ENCODE measurements at places on chromosomes 11 and 22.
A peak's percentile ranks its signal among the peaks of the same experiment; 100 is the strongest.

- no peak for DNase-seq
Measured at GRCh38 chr11:16795146-16795545, 56.7 kb downstream of the C11orf58 start.

DNA sequence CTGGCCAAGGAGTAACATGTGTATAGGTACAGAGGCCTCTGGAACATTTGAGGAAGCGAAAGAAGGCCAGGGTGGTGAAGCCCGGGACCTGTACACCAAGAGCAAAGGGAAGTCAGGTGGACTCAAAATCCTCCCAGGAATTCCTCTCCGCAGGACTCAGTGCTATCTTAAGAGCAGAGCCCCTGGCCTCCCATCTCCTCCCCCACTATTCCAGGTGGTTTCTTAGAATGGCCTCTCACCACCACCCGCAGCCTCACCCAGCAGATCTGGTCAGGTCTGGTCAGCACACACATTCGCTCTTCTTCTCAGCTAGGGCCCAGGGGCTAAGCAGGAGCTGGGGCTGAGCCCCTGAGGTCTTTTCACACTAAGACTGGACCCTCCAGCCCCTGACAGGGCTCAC lies 59.1 kb downstream of the SCGB1A1 start:
- DNase-seq = no peak

- DNase-seq = no peak
Measured at GRCh38 chr22:19818324-19819207, 36.1 kb downstream of the GNB1L start.

- no peak for DNase-seq
Measured at GRCh38 chr11:13502492-13502891, 6.7 kb upstream of the PTH start.

GRCh38 chr11:41461057-41461681 lies 1.7 kb upstream of the LRRC4C start:
- peak; percentile 1 for DNase-seq

DNA sequence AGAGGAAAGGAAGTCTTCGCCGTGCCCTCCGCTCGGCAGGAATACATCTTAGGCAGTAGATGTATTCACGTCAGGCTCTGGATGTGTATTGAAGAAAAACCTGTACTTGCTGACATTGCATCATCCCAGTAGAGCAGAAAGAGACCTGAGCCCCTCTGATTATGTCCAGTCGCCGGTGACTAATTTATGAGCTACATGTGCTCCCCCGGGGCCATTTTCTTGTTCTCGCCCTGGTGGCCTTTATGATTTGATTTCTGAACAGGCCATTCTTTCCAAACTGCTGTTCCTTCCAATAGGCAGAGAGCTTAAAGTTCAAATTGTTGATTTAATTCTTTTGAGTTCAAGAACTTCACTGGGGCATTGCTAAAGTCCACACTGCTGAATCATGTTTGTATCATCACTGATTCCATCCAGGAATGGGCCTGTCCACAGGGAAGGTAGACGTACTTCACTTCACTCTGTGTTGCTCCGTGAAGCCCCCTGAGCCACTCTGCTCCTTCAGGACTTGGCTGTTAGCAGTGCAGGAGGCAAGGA lies 137.3 kb upstream of the RASSF10 start:
- peak; percentile 73 for DNase-seq

Data from fibroblast of villous mesenchyme (primary cell).